ENCODE measurements at places on chromosomes 7 and 10. TPM values are rescaled to one million over a fixed set of nuclear protein-coding genes. Genes with fewer than 3 reads are reported as not detected.

DNA sequence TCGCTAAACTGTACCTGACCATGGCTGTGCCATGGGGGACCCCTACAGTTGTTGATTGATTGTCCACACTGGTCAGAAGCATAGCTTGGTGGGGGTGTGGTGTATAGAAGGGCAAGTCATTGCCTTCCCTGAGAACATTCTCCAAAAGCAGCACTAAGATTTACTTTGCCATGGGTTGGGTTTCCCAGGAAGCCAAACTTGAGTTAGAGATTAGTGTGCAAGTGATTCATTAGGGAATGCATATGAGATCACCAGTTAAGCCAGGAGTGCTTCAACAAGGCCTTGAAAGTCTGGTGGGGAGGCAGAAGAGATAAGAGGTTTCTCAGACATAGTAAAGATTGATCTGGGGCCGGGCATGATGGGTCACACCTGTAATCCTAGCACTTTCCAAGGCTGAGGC is 21.4 kb upstream of the TPST1 start:
- ATAC-seq = no peak

- peak; percentile 57 for ATAC-seq
Observed at GRCh38 chr10:71302874-71303568, 16.0 kb upstream of the SLC29A3 start.

DNA sequence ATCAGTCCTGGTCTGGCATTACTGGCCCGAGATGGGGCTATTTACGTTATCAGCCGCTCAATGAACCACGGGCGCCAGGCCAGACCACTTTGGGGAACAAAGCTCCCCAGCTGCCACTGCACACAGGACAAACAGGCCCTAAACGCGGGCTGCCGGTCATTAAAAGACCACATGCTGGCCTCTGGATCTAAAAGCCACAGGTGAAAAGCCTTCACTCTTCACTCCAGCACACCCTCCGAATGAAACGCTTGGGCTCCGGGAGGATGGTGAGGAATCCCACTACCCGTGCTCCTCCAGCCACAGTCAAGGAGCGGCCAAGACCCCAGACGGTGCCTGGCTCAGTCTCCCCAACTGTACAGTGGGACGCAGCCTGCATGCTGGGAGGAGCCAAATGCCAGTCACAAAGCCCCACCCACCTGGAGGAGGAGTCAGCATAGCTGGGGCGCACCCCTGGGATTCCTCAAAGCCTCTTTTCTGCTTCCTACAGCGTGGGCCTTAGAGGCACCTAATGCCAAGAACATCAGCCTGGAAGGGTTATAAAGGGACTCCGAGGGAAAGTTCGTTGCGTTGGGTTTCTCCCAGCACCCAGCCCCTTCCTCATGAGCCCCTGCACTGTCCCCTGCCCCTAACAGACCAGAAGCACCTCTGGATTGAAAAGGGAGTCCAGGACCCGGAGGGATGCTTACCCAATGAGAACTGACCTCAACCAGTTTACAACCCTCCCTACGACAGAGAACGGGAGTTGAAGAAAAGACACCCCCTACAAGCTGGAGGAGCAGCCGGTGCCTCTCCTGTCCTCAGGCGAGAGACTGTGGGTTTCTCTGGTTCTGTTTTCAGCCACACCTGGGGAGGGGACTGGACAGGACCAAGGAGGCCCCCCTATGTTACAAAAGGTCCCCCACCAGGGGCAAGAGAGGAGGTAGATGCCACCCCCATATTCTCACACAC is 4.7 kb downstream of the PDGFA start:
- ATAC-seq = no peak

DNA sequence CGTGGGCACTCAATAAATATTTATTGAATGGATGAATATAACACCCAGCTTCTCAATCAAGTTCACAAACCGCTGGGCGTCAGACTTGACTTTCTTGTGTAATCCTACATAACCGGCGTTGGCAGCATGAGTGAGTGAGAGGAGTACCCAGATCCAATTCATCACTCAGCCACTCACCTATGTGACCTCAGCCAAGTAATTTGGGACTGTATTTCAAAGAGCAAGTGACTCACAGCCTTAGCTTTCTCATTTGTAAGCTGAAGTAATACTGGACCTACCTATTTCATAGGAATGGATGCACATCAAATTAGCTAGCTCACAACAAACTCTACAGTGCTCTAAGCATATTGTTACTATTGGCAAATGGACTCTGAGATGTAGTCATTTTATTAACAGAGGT is 53.8 kb upstream of the FAM204A start:
- ATAC-seq = no peak

GRCh38 chr10:5395168-5395567 is 9.5 kb downstream of the TUBAL3 start:
- no peak for ATAC-seq

- no peak for ATAC-seq
Observed at GRCh38 chr7:52825611-52826010, 209.8 kb upstream of the POM121L12 start.

DNA sequence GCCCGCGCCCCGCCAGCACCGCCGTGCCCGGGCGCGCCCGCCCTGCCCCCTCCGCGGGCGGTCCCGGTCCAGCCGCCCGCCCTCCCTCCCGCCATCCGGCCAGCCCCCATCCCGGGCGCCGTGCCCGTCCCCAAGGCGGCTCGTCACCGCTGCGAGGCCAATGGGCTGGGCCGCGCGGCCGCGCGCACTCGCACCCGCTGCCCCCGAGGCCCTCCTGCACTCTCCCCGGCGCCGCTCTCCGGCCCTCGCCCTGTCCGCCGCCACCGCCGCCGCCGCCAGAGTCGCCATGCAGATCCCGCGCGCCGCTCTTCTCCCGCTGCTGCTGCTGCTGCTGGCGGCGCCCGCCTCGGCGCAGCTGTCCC is at the start of gene HTRA1:
HTRA1 (plus strand) TSS at position 187 of the 362 bp plus-strand sequence; CDS start at position 287, 100 bp downstream.
- ATAC-seq = peak; percentile 15

DNA sequence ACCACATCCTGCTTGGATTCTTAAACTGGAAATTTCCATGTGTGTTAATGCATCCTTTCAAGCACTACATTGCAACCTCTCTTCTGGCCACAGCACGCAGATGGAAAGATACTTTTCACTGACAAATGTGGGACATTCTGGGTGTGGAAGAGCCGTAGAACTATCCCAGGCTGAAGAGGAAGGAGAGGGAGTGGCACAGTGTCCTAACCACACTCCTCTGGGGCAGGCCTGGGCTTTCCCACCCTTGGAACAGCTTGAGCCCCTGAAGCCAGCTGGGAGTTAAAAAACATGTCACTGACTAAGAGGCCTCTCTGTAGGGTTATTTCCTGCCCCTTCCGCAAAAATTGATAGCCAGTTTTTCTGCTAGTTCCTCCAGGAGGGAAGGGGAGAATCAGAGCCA is 34.0 kb upstream of the DNMBP start:
- ATAC-seq = no peak

- no peak for ATAC-seq
Observed at GRCh38 chr10:110793886-110794285, 77.8 kb upstream of the PDCD4 start.

DNA sequence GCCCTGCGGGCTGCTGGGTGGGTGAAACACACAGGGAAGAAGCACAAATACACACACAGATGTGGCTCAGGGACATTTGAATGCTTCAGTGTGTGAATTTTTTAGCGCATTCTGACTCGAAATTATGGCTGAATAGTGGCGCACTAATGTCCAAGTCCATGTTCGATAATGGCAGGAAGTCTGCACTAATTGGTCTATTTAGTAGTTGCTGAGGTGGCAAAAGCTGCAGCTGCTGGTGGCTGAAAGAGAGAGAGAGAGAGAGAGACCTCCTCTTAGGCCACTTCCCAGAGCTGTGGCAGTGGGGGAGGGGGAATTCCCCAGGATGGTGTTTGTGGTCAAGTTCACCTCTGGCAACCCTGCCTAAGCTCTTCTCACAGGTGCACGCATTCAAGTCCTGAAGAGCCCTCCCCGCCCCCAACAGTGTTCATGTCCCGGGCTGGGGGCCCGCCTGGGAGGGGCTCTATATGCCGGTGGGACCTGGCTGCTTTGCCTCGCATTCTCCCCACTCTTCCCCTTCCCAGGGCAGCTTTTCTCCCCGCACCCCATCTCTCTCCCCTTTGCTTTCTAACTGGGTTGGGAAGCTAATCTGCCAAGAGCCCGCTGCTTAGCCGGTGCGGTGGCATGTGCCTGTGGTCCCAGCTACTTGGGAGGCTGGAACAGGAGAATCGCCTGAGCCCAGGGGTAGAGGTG is 6.0 kb upstream of the MNX1 start:
- peak; percentile 91 for ATAC-seq

DNA sequence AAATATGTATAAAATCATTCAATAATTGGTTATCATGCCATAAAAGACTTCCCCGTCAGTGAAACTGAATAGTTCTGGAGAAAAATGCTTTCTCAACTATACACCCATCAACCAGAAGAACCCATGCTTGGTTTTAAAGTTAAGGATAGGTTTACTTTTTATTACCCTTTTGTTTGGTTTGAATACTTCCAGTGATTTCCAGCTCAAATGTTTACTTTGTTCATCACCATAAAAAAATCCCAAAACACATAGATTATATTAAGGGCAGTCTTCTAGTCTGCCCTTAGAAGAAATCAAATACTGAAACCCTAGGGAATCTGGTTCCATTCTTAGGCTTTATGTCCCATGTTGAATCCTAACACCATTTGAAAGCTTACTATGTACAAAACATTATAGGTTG is 49.2 kb downstream of the PTTG1IP2 start:
- ATAC-seq = no peak

DNA sequence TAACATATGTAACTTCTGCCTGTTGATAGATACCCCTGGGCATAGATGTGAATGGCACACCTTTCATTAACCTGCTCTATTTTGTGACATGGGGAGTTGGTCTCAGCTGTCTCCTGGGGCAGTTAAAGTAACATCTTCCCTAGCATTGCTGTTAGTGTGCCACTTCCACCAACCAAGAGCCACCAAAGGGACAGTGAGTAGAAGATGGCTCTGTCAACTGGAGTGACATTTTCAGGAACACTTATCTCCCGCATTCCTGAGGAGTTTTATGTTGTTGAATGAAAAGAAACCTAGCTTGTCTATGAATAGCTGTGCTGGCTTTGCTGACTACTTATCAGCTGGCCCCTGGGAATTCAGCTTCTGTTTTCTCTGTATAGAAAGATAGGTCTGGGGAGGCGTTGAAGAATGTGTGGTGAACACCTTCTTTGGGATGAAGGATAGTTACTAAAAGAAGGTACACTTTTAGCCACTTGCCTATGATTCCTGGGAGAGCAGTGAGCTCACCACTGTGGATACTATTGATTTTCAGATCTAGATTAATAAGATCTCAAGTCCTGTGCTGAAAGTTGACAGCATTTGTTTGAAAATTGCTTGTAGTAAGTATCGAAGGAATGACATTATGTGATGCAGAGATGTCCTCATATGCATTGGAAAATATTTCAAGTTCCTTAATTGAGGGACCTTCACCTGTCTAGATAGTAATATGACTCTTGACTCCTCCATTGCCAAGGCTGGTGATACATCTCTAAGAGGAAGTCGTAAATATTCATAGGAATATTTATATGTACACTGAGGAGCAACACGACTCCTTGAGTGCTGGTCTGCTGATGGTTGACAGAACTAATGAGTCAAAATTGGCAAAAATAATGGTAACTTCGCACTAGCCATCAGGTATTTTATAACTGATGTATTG is 7.6 kb downstream of the STARD3NL start:
- no peak for ATAC-seq

- peak; percentile 90 for ATAC-seq
Observed at GRCh38 chr7:106895246-106895864, 30.3 kb downstream of the PIK3CG start.

GRCh38 chr7:8134089-8134733 is 127.8 kb downstream of the ICA1 start:
- peak; percentile 81 for ATAC-seq

GRCh38 chr10:33134011-33134751 is 176.2 kb upstream of the ITGB1 start:
- peak; percentile 76 for ATAC-seq

DNA sequence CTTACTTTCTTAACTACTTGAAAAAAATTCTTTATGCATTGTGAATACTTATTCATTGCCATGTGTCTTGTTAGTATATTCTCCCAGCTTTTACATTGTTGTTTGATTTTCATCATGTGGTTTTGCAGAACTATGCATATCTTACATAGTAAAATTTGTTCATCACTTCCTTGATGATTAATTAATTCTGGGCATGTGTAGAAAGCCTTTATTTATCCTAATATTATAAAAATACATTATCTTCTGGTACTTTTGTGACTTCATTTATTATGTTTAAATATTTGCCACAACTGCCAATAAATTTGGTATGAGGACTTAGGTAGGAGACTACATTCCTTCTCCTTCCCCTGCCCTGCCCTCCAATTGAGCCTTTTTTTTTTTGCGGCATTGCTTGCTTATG is 166.0 kb upstream of the ZNF32 start:
- ATAC-seq = no peak

Gene PNLIPRP2
- total RNA-seq = not detected

Gene OPN1SW
- not detected for total RNA-seq

Gene CYP3A5
- not detected for total RNA-seq

Gene CLEC2L
- not detected for total RNA-seq

Gene FKBP6
- total RNA-seq = not detected

Gene TLX1
- not detected for total RNA-seq

Gene CRTAC1
- not detected for total RNA-seq

Gene MYH16
- total RNA-seq = not detected

Gene GIMAP6
- total RNA-seq = 57.3 TPM

All from activated T-helper 17 cell treated with anti-CD3 and anti-CD28 coated beads, Interleukin-2, amount 50 U/mL, for 72 hours (primary cell).